Regular cardiac myocyte (primary cell): ENCODE measurements at places on chromosomes 16 and 17. TPM values are rescaled to one million over a fixed set of nuclear protein-coding genes. Genes with fewer than 3 reads are reported as not detected.

Gene PLXDC1
- total RNA-seq = 0.19 and 1.1 TPM in 2 replicates

Gene ZPBP2
- total RNA-seq = not detected in 2 replicates

Gene CNGB1
- total RNA-seq = not detected in 2 replicates

Gene SP6
- under 0.01 and 0.56 TPM in 2 replicates for total RNA-seq

Gene FSCN2
- total RNA-seq = 0.19 and 5.1 TPM in 2 replicates

Gene KRTAP3-2
- not detected in 2 replicates for total RNA-seq

Gene NRN1L
- total RNA-seq = not detected in 2 replicates

Gene SPEM2
- total RNA-seq = not detected in 2 replicates

Gene CYBC1
- total RNA-seq = 44.5 and 63.3 TPM in 2 replicates

Gene NUBP1
- total RNA-seq = 15.5 and 27.4 TPM in 2 replicates
